ENCODE measurements at places on chromosomes 13 and 19. TPM values are rescaled to one million over a fixed set of nuclear protein-coding genes. Genes with fewer than 3 reads are reported as not detected.
A peak's percentile ranks its signal among the peaks of the same experiment; 100 is the strongest.

Gene OR7A5
- not detected for total RNA-seq

DNA sequence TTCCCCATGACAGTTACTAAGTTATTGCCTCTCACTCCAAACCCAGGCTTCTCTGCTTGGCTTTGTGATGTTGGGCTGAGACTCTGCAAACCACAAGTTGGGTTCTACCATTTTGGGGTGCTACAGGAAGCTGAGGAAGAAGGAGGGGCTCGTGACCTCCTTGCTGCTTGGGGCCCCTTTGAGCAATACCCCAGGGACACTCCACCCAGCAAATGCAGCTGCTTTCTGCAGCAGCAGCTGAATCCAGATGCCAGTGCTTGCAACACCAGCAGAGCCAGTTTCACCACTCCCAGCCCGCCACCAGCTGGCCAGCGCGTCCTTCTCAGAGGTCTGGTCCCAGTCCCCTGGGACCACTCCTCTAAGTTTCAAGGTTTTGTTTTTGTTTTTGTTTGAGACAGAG lies 22.0 kb upstream of the UBAC2 start:
- no peak for DNase-seq

Gene TMEM150B
- not detected for total RNA-seq

GRCh38 chr19:27776020-27776419 lies 1436.9 kb downstream of the UQCRFS1 start:
- DNase-seq = peak; percentile 82

GRCh38 chr19:46574533-46574932 lies 26.6 kb upstream of the CALM3 start:
- no peak for DNase-seq

All from A172 (cell line).